Posterior vena cava (tissue), 2 donors: ENCODE measurements at places on chromosomes 1 and 21.

DNA sequence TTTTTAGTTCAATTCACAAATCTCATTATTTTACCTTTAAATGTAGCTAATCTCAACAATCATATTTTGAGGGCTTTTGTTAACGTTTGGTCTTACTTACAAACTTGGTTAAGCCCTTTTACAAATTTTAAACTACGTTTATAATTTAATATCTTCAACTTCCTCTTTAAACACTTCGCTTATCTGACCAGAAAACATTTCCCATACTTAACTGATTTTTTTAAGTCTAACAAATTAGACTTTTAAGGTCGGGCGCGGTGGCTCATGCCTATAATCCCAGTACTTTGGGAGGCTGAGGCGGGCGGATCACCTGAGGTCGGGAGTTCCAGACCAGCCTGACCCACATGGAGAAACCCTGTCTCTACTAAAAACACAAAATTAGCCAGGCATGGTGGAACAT, 300.9 kb downstream of the LMX1A start:
- DNase-seq: no peak

- no peak for DNase-seq
Observed at GRCh38 chr1:63524201-63524600, 876 bp downstream of the EFCAB7 start.

- DNase-seq: no peak
Observed at GRCh38 chr1:27601771-27602461, 2.0 kb downstream of the AHDC1 start.

- no peak for DNase-seq
Observed at GRCh38 chr21:25967901-25968438, 202.6 kb downstream of the APP start.

- DNase-seq: no peak
Observed at GRCh38 chr1:81298266-81298665, 502.5 kb upstream of the ADGRL2 start.

DNA sequence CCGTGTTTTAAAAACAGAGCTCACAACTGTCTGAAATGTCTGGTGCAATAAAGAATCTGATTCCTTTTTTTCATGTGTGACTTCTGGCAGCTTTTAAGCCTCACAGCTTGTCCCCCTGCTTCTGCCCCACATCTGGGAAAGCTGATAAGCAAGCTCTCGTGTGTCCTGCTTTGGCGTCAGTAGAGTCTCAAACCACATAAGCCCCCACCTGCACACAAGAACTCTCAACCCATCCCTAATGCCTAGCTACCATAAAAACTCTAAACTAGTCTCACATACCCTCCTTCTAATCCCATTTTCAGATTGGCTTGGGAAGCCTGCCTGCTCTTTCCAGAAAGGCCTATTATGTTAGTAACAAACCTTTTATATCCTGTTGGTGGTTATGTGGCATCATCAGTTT, 94.6 kb upstream of the DAB1 start:
- no peak for DNase-seq

GRCh38 chr1:54417123-54417522, 10.9 kb upstream of the SSBP3 start:
- DNase-seq: no peak

GRCh38 chr1:111582644-111583618, 36.7 kb upstream of the RAP1A start:
- no peak for DNase-seq

DNA sequence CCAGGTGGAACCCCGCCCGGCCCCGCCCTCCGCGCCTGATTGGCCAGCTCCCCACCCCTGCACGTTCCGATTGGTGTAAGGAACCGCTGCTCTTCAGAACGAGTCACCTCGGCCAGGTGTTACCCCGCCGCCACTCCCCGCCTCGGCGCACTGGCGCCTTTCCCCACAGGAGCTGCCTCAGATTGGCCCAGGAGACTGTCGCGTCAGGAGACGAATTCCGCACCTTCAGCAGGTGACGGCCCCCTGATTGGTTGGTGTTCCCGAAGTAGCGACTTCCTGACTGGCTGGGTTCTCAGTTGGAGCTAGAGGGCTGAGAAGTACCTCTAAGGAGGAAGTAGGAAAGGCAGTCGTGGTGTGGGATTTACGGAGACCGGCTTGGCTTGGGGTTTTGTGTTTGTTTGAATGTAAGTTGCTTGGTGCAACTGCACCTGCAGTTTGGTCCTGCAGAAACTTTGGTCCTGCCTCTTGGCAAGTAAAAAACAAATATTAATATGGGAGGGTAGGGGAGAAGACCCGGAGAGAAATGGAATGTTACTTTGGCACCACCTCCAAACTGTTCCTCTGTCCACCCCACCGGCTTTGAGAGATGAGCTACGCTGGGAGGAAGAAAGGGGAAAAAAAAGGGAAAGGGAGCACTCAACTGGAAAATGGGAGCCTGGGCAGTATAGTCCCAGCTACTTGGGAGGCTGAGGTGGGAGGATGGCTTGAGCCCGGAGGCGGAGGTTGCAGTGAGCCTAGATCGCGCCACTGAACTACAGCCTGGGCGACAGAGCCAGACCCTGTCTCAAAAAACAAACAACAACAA, 415 bp upstream of the F11R start:
- peak; percentile 90 for DNase-seq

- no peak for DNase-seq
Observed at GRCh38 chr1:161131523-161132409, 701 bp downstream of the DEDD start.

DNA sequence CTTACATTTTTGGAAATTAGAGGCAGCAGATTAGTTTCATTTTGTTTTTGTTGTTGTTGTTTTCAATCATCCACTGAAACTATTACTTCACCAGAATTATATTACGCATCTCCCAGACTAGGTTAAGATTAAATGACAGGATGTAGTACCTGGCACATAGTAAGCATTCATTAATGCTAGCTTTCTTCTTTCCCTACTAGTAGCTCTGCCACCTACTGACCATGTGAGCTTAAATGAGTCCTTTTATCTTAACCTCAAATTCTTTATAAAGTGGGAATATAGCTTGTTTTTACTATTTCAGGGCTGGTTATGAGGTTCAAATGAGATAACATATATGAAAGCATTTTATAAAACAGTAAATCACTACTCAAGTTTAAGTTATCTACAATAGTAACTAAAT, 10.2 kb upstream of the ASPM start:
- DNase-seq: no peak

- DNase-seq: no peak
Observed at GRCh38 chr1:40258445-40258769, 371 bp downstream of the ZMPSTE24 start.
